Colonic mucosa (tissue), 4 donors: ENCODE measurements at places on chromosomes 7 and 10.
A peak's percentile ranks its signal among the peaks of the same experiment; 100 is the strongest.

- DNase-seq = peak; percentile 49
- no peaks in the 10 kb centered on the region for H3K4me1 ChIP-seq
- no peaks in the 10 kb centered on the region for H3K27me3 ChIP-seq
- H3K27ac ChIP-seq = peak overlapping the region; percentile 53
Observed at GRCh38 chr10:30529373-30529998, 95.5 kb downstream of the MAP3K8 start.

- no peaks in the 10 kb centered on the region for H3K27me3 ChIP-seq
- no peak overlapping the region for H3K4me3 ChIP-seq
- H3K36me3 ChIP-seq = no peaks in the 10 kb centered on the region
- DNase-seq = no peak
- no peak overlapping the region for H3K27ac ChIP-seq
Observed at GRCh38 chr10:84423719-84424118, 95.3 kb downstream of the CCSER2 start.

- no peaks in the 10 kb centered on the region for H3K36me3 ChIP-seq
- DNase-seq = no peak
- H3K4me1 ChIP-seq = no peaks in the 10 kb centered on the region
Observed at GRCh38 chr7:27958933-27959548, 219.1 kb downstream of the TAX1BP1 start.

DNA sequence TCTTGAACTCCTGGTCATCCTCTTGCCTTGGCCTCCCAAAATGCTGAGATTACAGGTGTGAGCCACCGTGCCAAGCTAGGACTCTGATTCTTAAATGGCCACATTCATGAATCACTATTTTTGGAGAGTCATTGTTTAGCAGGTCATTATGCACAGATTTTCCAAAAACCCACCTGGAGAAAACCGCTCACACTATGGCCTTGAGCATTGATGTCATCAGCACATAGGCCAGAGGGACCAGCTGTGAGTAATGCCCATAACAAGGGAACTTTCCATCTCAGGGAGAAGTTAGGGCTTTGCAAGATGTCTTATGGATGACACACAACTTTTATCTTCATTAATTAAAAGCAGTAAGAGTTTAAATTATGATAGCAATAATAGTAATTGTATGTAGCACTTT is 86.4 kb upstream of the KIF5B start:
- H3K27me3 ChIP-seq = no peaks in the 10 kb centered on the region
- peaks cover 5% of the 10 kb centered on the region for H3K4me1 ChIP-seq
- H3K36me3 ChIP-seq = no peaks in the 10 kb centered on the region
- H3K4me3 ChIP-seq = no peak overlapping the region
- no peak for DNase-seq

DNA sequence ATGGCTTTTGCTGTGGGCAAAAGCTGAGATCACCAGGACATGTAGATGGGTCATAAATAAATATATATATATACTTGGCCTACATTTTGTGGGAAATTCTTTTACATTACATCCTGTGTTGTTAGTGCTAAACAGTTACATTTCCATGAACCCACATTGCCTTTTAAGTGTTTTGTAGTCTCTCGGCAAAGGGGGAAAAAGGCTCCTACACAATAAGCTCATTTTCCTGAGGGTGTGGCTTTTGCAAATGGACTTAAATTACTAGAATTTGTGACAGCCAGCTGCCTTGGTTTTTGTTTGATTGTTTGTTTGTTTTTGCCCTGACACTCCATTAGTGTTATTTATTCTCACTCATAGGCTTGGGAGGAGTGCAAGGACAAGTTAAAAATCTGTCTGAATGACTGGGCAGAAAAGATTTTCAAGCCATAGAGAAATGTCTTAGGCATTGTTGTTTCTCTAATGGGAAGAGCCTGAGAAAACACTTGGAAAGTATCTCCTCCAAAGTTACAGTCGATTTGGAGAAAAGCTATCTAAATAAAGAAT is 128.8 kb downstream of the DGKB start:
- H3K4me3 ChIP-seq = no peak overlapping the region
- H3K4me1 ChIP-seq = no peaks in the 10 kb centered on the region
- no peak overlapping the region for H3K27ac ChIP-seq
- H3K27me3 ChIP-seq = no peaks in the 10 kb centered on the region
- H3K36me3 ChIP-seq = no peaks in the 10 kb centered on the region

GRCh38 chr10:109696981-109697775 is 226.1 kb downstream of the XPNPEP1 start:
- H3K4me3 ChIP-seq = no peak overlapping the region
- H3K27ac ChIP-seq = peak overlapping the region; percentile 65
- H3K4me1 ChIP-seq = no peaks in the 10 kb centered on the region
- no peaks in the 10 kb centered on the region for H3K27me3 ChIP-seq
- H3K36me3 ChIP-seq = no peaks in the 10 kb centered on the region

DNA sequence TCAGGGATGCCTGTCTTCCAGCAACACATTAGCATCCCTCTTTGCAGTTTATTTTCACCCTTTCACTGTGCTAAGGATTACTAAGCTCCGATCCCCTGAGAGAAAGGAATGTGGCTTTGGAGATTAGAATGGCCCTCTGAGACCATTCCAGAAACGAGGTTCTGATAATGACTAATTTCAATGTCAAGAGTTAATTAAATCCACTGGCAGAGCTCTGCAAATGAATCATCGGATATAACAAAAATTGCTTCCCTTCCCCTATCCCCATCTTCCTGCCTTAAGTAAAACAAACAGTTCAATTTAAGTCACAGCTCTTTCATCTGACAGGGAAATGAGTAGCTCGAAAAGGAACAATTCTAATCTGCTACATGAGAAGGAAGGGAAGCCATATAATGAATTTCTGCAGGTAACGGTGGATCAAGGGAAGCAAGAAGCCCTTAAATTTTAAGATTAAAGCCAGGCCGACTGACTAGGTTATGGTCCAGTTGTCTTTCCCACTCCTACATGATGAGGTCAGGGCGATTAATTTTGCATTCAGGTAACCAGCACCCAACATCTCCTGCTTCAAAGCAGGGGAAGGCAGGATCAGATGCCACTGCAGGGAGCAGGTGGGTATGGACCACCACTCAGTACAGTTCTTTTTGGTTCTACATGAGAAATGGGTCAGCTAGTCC is 50.5 kb downstream of the MALSU1 start:
- H3K4me1 ChIP-seq = no peaks in the 10 kb centered on the region
- H3K4me3 ChIP-seq = no peak overlapping the region
- H3K36me3 ChIP-seq = no peaks in the 10 kb centered on the region
- DNase-seq = no peak
- H3K27me3 ChIP-seq = no peaks in the 10 kb centered on the region
